Lung (tissue), 17 donors: ENCODE measurements at places on chromosomes 2 and 18.

DNA sequence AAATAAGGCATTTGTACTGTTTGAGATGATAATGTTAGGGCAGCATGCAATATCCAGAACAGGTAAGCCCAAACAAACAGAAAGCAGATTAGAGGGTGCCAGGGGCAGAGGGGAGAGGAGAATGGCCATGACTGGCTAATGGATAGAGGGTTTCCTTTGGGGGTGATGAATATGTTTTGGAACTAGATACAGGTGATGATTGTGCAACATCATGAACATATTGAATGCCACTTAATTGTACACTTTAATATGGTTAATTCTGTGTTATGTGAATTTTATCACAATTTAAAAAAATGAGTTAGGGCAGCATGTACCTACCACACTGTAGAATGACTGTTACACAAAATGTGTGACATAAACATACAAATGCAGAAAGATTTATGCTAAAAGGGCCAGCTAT is 255.5 kb upstream of the FN1 start:
- no peak for DNase-seq

DNA sequence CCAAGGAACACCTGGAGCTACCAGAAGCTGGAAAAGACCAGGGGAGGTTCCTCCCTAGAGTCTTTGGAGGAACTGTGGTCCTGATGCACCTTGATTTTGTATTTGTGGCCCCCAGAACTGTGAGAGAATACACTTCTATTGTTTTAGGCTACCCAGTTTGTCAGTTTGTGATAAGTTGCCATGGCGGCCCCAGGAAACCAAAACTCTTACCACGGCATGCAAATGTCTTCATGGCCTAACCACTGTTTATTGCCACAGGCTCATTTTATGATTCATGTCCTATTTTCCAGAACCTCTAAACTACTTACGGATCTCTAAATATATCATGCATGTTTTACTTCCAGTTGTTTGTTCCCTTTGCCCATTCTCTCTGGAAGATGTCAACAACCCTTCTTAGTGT is 1250.7 kb upstream of the FAM98A start:
- DNase-seq, result no peak

- DNase-seq, result no peak
These were observed 46.2 kb downstream of the WDR75 start for GRCh38 chr2:189487283-189488007.

GRCh38 chr2:40240070-40240469 is 211.8 kb downstream of the SLC8A1 start:
- peak; percentile 90 for DNase-seq

DNA sequence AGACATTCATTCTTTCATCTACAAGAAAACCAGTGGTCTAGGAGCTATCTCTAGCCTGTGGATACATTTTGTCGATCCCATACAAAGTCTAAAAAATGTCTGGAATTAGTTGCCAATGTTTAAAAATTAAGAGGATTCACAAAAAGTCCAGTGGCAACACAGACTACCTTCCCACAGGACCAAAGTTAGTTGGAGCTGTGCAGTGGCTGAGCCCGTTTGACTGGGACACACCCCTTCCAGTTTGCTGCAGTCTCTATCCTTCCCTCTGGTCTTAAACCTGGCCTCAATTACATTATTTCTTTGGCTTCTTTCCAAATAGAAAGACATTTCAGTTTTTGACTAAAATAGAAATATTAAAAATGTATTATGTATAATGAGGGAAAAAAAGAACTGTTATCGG is 18.6 kb downstream of the SLC16A14 start:
- no peak for DNase-seq

DNA sequence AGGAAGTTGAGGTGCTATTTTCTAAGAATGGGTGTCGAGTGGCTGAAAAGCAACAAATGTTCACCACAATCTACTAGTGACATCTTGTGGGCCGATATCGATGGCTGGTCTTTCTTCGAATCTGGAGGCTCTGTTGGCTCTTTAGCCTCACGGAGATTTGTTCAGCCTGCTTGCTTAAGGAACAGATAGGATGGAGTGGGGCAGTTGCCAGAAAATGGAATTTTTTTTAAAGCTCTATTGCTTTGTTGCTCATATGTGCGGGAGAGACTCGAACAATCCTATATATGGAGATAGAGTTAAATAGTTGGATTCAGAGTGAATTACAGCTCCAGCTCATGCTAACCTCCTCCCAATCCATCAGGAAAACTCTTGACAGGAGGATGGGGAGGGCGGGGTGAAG is 70.9 kb upstream of the LYPD6B start:
- no peak for DNase-seq

DNA sequence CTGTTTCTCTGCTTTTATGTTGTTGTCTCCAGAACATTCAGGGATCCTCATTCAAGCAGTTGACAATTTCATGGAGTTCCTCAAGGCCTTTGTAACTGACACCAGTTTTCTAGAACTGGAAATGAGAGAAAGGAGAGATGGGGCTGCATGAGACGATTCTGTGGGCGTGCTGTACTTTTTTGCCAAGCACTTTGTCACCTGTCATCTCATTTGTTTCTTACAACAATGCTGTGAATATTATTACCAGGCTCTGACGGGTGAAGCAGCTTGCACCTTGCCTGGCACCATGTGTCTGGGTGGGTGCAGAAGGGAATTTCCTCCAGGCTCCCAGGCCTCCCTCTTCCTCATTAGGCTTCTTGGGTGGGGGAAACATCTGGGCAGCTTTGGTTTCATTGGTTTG is 22.2 kb upstream of the ATOH8 start:
- DNase-seq, result no peak

- DNase-seq, result no peak
These were observed 550.6 kb downstream of the DSC3 start for GRCh38 chr18:30491815-30492551.

GRCh38 chr2:69962986-69963730 is 1.7 kb upstream of the ASPRV1 start:
- DNase-seq, result no peak

DNA sequence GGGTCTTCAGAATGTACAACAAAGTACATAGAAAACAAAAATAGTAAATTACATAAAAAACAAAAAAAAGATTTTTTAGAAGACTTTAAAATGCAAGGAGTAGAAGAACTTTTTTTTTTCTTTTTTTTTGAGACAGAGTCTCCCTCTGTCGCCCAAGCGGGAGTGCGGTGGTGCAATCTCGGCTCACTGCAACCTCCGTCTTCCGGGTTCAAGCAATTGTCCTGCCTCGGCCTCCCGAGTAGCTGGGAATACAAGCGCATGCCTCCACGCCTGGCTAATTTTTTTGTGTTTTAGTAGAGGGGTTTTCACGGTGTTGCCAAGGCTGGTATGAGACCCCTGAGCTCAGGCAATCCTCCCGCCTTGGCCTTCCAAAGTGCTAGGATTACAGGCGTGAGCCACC is 104.5 kb upstream of the ZC3H15 start:
- DNase-seq, result no peak

GRCh38 chr2:186806591-186806990 is 42.4 kb downstream of the ZSWIM2 start:
- no peak for DNase-seq

DNA sequence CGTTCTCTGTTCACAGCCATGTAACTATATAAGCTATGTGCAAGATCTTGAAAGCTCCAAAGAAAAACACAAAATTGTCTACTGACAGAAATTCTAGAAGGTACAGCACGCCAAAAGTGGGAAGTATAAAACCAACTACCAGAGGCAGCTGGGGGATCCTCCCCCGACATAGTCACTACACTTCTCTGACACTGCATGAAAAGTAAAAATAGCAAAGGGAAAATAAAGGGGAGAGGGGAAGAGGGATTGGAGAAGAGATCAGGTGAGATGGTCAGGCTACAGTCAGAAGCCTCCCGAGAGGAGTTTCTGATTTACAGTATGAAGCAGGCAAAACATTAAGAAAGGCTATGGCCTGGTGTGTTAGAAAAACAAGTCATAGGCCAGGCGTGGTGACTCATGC is 39.8 kb upstream of the PCBP1 start:
- DNase-seq, result no peak

GRCh38 chr2:220466251-220466691 is 838.8 kb downstream of the SLC4A3 start:
- DNase-seq, result no peak

GRCh38 chr2:80496775-80497174 is 192.2 kb upstream of the LRRTM1 start:
- no peak for DNase-seq

DNA sequence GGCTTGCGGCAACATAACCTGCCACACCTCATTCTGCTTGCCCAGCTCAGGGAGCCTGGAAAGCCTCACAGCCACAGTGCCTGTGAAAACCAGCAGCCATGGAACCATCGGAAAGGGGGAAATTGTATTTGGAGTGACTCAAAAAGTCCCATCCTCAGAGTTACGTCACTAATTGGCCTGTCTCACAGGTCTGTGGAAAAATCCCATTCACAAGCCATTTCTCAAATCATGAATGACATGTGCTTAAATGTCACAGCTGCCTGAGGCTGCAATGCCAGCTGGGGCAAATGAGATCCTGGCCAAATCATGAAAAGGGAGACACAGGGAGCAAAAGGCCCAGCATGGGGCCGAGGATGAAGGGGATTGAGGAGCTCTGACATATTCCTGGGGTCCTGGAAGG is 486.9 kb upstream of the RAB6C start:
- DNase-seq, result no peak

DNA sequence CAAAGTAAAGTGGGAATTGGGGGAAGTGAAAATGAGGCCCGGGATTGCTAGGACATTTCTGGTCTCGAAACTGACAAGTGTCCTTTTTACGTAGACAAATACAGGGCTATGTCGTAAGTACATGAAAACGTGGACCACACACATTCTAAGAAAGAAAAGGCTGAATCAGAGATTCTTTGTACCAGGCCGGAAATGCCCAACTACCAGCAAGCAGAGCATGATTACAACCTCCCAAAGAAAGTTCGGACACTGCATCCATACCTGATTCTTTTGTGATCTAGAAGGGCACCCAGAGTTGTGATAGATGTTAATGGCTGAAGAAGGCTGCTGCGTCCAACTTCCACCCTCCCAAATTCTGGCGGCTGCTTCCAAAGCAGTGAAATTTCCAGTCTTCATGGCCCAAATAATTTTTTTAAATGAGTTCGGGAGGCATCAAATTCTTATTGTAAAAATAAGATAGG is 1.7 kb downstream of the RBMS1 start:
- peak; percentile 56 for DNase-seq

DNA sequence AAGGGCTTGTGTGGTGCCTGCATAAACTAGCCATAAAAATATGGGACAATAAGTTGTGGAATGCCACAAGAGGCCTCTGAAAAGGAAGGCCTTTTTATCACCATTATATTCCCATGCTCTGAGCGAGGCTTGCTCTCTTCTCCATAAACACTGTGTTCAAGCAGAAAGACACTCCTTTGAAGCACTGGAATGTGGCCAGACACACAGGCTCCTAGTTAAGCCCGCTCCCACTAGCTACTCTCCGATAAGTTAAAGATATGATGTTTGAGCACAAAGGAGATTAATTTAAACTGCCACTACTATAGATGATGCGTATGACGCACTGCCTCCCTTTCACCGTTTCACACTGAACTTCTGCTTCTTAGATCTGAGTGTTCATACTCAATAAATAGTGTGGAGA is 188.7 kb upstream of the TWIST2 start:
- no peak for DNase-seq

GRCh38 chr2:45210462-45211195 is 201.4 kb upstream of the SIX2 start:
- no peak for DNase-seq

DNA sequence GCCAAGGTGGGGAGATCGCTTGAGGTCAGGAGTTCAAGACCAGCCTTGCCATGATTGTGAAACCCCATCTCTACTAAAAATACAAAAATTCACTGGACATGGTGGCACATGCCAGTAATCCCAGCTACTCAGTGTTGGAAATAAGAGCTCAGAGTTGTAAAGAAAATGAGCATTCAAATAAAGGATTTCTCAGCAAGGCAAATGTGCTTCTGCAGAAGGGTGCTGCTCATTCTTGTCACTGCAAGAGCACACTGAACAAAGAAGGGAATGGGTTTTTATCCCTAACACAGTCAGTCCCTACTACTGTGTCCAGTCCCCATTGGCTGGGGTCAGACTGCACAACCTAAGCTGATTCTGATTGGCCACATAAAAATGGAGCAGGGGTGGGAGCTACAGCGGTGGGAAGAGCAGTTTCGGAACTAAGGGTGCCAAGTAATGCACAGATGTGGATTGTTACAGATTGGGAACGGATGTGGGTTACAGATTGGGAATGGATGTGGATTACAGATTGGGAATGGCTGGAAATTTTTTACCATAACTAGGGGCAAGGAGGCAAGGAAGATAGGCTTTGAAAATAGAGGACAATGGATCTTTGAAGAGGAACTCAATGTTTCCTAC is 31.1 kb upstream of the TRAPPC8 start:
- no peak for DNase-seq

DNA sequence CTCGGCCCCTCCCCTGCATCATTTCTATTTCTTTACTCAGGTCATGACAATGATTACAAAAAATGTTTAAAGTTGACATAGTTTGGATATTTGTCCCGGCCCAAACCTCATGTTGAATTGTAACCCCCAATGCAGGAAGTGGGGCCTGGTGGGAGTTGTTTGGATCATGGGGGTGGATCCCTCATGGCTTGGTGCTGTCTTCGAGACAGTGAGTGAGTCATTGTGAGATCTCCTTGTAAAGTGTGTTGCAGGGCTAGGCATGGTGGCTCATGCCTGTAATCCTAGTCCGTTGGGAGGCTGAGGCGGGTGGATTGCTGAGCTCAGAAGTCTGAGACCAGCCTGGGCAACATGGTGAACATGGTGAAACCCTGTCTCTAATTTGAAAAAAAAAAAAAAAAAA is 9.2 kb upstream of the MAP4K4 start:
- no peak for DNase-seq

DNA sequence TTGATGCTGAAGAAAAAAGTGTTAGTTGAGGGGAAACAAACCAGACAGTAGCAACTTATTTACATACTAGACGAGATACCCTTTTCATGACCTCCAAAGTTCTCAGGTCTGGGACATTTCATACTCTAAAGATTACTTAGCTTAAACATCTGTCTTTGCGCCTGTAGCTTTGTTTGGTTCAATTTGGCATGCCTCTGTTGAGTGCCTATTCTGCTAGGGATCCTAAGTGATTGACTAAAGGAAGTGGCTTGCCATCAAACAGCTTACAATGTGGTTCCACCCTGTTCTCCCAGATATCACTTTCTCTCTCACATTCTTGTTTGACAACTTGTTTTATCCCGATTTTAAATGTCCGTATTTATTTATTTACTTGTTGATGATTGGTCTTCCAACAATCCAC is 488.8 kb downstream of the PARD3B start:
- no peak for DNase-seq

- no peak for DNase-seq
These were observed 41.7 kb upstream of the RND3 start for GRCh38 chr2:150528861-150529801.

DNA sequence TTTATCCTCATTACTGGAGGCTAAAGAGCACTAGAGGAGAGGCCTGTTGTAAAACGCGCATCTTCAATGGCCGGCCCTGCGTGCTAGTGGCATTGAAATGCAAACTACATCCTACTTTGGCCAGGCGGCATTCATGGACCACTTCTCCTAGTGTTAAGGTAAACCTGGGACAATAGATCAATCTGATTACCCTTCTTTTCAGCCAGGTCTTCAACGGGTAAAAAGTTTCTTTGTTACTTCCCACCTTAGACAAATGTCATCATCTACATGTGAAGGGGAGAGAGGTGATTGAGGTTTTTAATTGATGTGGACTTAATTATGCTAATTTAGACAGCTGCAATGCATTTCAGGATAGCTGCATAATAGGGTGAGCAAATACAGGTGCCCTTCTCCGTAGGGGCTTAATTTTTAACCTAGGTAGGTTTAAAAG is 628.0 kb downstream of the ZEB2 start:
- no peak for DNase-seq
